ENCODE measurements at places on chromosomes 16 and 17.

DNA sequence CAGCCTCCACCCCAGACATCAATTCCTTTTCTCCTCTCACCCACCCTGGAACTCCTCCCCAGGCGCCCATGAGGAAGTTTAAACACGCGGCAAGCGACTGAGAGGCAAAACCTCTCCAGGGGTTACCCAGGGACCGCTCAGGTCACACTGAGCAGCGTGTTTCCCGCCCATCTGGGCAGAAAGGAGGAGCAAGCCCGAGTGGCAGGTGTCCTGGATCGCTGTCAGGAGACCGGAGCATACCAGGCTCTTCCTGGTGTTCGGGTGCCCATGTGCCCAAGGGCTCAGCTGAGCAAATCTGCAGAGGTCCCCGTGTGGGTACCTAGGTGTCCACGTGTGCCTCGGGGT, 491 bp downstream of the SLC25A19 start:
- DNase-seq = no peak

DNA sequence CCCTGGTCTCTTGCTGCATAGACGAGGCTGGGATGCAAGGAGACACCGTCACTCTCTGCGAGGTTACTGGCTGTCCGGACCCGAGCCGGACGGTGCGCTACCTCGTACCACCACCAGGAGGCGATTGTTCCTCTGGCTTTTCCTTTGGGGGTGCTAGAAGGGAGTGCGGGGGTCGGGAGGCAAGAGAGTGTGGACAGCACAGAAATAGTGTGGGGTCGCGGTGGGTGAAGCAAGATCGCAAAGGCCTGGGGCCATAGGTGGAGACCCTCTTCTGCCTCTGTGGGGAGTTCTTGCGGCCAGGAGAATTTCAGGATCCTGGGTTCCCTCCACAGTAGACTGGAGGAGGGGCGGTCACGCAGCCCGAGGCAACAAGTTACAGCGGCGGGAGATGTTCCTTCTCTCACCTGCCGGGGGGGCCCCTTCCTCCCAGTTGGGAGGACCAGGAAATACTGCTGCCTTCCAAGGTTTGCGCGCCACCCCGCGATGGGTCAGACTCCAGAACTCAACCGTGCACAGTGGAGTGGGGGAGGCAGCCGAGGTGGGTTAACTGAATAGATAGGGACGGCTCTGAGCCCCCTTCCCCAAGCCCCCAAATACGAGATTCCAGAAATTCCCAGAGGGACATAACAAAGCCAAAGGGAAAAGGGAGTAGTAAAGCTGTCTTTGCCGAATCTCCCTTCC, 6.9 kb downstream of the PHOSPHO1 start:
- DNase-seq = peak; percentile 66

DNA sequence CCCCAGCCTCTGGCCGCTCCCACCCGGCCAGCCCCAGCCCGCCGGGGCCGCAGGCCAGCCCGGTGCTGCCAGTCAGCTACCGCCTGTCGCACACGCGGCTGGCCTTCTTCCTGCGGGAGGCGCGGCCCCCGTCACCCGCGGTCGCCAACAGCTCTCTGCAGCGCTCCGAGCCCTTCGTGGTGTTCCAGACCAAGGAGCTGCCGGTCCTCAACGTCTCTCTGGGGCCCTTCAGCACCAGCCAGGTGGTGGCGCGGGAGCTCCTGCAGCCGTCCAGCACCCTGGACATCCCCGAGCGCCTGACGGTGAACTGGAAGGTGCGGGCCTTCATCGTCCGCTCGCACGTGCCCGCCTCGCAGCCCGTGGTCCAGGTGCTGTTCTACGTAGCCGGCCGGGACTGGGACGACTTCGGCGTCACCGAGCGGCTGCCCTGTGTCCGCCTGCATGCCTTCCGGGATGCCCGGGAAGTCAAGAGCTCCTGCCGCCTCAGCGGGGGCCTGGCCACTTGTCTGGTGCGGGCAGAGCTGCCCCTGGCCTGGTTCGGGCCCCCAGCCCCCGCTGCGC, 46.8 kb downstream of the TMEM132E start:
- DNase-seq = no peak

DNA sequence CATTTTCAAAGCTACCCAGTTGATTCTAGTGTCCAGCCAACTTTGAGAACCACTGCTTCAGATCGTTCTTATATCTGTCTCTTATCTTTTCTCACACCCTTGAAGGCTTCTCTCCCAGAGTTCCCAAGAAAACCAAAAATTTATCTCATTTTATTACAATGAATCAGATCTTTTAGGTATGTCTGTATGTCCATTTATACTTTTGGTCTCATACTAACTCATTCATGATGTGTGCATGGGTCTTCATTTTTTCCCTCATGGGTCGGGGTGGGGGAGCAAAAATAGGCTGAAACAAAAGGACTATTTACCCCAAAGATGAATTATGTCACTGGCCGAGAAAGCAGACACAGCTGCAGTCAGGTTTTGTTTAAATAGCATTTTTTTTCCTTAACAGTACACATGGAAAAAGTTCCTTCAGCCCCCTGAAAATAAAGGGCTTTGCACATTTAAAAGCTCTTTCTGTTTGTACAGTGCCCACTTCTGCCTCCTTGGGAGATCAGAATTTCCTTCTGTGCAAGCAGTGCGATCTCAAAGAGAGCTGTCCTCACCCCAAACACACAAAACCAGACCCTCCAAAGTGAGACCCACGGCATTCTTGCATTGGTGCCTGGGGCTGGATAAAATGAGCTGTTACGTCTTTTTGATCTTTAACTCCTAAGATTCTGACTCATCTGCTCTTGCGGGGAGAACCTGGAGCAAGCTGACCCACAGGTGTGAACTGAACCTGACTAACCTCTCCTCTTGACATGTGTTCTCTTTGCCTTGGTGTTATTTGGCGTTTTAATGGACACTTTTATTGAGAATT, 251.2 kb upstream of the ELAC2 start:
- no peak for DNase-seq

- peak; percentile 56 for DNase-seq
These were observed 17.2 kb downstream of the RARA start for GRCh38 chr17:40326014-40326831.

- no peak for DNase-seq
These were observed 45.8 kb downstream of the ABCC12 start for GRCh38 chr16:48110000-48110399.

DNA sequence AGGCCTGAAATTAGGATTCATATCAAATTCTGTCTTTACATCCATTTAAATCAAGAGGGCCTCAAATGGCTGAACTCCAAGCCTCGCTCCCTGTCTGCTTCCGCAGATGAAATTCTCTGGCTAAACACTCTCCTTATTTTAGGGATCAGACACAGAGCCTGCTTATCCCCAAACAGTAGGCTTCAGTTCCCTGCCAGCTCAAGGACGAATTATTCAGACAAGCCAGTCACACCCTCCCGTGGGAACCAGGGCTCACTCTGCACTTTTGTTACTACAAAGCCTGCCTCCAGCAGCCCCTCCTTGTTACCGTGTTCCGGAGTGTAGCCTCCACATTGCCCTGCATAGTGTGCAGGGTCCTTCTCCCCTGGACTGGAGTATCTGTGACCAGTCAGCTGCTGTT, 46.6 kb upstream of the LCMT1 start:
- no peak for DNase-seq

DNA sequence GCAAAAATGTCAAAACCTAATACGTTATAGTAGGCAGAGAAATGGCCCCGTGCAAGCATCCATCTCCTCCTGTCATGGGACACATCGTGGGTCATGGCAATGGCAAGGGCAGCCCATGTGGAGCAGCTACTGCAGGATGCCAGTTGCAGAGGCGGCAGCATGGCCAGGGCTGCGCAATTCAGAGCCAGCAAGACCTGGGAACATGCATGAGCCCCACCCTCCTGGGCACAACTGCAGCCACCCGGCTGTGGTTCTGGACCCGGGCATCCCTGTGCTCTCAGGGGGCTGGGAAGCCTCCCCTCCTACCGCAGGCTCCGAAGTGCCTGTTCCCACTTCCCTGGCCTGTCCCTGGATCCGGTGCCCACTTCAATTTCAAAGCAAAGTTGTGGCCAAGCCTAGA, 203.6 kb downstream of the CPPED1 start:
- no peak for DNase-seq

DNA sequence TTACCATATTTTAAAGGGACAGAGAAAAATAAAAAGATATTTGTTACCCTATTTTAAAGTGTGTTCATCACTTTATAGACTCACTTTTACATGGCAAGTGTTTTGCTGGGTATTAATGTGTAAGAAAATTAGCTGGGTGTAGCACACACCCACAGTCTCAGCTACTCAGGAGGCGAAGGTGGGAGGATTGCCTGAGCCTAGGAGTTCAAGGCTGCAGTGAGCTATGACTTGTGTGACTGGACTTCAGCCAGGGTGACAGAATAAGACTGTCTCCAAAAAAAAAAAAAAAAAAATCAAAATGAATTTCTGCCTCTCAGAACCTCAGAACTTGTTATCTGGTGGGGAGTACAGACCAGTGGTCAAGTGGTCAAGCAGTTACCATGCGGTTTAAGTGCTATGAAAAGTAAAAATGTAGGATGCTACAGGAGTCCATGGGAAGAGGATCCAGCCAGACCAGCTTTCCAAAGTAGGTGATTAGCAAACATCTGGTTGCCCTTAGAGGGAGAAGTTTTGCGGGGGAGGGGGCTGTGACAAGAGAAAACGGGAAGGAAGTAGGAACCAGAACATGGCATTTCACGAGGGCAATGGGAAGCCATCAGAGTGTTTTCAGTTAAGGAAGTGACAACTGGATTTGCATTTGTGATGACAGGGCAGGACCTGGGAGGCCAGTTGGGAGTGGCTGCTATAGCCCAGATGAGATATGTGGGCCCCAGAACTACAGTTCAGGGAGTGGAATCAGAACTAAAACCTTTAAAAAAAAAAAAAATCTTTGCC, 13.9 kb downstream of the CNEP1R1 start:
- DNase-seq = no peak

- no peak for DNase-seq
These were observed 143.7 kb downstream of the PMP22 start for GRCh38 chr17:15121426-15121825.

All from activated CD4-positive, alpha-beta T cell treated with anti-CD3 and anti-CD28 coated beads, Interleukin-2, amount 50 U/mL, for 1 hour (primary cell).